ENCODE measurements at places on chromosomes 3 and 15.

DNA sequence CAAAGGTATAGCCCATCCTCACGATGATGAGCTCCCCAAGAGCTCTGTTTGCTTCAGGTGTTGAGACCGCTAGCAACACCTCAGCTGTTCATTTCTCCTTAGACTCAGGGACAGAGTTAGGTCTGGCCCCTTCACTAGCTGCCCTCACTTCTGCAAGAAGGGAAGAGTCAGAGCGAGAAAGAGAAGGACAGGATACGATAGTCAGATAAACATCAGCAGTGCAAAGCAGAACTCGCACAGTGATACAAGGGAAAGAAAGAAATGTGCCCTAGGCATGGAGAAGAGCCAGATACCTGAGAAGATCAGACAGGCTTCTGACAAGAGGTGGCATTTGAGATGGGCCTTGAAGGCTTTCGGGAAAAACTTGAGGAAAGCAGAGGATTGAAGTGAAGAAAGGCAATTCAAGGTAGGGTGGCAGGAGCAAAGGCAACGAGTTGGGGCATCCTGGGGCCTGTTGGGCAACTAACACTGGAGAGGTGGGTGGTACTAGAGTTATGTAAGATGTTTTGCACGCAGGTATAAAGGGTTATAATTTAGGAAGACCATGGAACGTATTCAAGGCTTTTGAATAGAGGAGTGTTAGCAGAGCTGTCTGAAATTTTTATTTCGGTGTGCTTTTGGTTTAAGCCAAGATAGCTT is 106.0 kb downstream of the PGPEP1L start:
- DNase-seq: no peak

DNA sequence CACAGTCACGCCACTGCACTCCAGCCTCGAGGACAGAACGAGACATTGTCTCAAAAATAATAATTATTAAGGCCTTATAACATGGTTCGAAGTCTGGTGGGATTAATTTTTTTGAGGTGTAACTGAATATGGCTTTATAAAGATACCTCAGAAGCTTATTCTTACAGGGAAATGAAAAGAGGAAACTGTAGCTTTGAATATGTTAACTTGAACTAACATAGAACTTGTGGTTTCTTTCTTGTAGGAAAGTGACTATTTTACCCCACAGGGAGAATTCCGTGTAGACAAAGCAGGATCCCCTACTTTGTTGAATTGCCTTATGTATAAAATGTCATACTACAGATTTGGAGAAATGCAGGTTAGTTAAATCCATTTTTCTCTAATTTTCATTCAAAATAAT is 96.3 kb downstream of the STT3B start:
- DNase-seq: no peak

GRCh38 chr3:81874738-81875137 is 113.3 kb upstream of the GBE1 start:
- DNase-seq: no peak

DNA sequence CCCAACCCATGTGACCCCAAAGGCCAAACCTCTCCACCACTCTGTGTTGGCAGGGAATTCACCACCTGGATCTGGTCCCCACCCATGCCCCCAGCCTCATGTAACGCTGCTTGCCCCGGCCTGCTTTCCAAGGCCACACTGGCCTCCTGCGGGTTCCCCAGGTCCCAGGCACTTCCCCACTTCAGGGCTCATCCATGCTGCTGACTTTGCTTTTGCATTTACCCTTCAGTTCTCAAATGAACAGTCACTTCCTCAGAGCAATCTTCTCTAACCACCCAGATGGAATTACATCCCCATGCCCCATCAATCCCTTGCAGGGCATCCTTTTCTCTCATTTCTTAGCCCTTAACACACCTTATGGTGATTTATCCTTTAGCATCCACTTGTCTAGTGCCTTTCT is 9.2 kb downstream of the DAPK2 start:
- DNase-seq: no peak

DNA sequence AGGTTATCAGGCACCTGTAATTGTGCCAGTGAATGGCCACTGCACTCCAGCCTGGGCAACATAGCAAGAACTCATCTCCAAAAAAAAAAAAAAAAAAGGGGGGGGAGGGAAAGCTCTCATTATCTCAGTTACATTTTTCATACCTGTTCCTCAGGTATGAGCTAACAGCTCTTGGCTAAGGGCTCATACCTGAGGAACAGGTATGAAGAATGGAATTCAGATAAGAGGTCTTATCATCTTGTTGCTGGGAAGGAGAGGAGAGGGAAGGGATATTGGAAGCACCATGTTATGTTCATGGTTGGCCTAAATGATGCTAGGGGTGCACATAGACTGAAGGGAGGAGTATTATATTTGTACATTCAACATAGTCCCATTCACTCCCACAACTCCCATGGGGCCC is 2.6 kb downstream of the SLC15A2 start:
- DNase-seq: no peak

DNA sequence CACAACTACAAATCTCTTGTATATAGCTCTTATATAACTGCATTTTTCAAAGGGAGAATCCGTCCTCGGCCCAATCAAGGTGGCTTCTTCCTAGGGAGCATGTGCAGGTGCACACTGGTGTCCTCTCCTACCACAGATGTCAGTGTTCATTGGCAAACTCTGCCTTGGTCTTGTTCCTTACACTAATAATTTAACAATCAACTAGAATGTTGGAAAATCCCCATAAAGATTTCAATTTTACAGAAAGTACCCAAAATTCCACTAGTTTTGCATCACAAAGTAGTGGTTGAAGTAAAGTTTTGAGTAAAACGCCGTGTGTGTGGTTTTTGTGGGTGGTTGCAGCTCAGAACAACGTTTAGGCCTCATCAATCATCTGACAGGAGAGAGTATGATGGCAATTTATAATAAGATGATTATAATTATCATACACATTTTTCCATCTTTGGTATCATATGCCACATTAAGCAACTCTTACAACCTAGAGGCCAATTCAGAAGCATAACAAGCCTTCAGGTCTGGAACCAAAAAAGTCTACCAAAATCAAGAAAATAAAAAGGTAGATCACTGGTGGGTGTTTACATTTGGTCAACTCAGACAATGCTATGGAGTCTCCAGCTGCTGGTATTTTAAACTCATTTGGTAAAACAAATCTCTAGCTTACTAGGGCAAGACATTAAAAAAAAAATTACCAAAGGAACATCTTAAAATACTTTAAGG is 128.9 kb upstream of the BHLHE40 start:
- no peak for DNase-seq

Measured in cerebellar cortex (tissue), 1 donor.